NCI-H1930 (cell line): ENCODE measurements at places on chromosomes 7 and 10.

DNA sequence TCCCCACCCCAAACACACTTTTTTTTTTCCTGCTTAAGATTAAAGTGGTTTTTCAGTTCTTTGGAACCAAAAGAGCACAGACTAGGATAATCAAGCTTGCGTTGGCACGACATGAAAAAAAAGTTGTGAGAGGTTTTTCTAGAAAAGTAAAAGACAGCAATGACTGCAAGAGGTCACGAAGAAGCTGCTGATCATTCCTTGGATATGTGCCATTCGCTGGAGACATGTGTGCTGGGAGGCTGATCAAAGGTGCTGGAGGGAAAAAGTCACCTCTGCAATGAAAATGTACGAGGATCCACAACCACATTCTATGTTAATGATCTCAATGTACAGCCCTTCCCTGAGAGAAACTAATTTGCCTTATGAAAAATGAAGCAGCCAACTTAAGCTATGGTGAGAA, 5.4 kb downstream of the AKR1B1 start:
- no peak for DNase-seq

- DNase-seq: no peak
These were observed 274.6 kb upstream of the SMIM30 start for GRCh38 chr7:113392841-113393540.

DNA sequence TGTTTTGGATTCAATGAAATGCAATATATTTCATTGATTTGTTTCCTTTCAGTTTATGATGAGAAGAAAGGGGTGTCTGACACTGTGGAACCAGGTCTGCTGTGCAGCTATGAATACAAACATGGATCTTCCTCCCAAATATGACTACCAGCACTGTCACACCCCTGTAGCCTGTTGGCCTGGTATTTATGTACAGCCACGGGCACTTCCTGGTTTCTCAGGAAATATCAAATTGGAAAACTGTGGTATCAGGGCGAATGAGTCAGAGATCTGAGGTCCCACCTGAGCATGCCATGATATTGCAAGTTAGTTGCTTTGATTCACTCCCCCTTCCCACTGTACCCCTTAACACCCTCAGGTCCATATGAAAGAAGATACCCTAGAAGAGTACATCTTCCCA, 87.8 kb downstream of the DNMBP start:
- no peak for DNase-seq

- DNase-seq: no peak
These were observed 74.4 kb downstream of the MEST start for GRCh38 chr7:130566168-130566897.

GRCh38 chr7:86598721-86599120, 45.0 kb upstream of the GRM3 start:
- DNase-seq: no peak

DNA sequence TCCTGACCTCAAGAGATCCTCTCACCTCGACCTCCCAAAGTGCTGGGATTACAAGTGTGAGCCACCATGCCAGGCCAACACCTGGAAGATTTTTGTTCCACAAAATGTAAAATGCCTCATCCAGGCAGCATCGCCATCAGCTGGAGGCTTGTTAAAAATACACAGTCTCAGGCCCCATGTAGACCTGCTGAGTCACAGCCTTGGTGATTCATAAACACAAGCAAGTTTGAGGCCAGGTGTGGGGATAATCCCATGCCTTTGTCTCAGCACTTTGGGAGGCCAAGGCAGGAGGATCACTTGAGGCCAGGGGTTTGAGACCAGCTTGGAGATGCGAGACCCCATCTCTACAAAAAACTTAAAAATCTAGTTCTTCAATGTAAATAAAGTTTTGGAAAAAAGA, 49.1 kb upstream of the FOXK1 start:
- DNase-seq: no peak

DNA sequence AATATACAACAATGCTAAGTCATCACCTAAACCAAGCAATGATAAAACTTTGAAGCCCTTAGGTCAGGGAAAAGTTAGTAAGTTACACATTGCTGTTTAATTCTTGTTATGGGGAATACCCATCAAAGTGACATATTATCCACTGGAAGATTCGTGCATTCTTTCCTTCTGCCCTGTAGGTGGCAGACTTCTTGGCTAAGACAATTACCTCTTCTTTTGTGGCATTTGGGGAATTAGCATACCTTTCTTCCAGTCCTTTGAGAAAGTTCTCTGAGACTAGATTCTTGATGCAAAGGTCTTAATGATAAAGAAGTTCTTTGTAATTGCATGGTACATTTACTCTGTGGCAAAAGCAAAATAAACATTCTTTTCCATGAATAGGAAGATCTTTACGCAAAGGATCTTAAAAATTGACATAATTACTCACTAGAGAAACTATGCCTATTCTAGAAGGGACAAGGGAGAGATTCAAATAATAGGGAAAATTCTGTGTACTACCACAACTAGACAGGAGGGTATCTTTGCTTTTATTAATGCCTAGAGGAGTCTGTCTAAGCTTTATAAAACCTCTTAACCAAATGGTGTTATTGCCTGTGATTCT, 395.9 kb downstream of the GRM8 start:
- peak; percentile 3 for DNase-seq

DNA sequence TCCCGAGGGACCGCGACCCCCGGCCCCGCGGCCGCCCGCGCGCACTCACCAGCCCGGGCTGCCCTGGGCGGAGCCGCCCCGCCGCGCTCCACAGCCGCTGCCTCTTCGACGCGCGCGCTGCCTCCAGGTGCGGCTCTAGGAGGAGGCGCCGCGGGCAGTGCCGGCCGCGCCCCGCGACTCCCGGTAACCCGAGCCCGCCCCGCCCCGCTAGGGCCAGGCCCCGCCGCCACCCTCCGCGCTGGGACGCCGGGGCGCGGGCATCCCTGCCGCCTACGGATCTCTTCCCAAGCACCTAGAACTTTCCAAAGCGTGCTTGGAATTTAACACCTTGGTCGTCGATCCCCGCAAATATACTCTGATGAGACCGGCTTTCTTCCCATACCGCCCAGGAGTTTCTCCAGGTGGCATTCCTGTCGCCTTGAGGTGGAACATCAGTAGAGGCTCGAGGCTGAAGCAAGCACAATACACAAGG, at the start of gene SLC26A5:
TSS of gene SLC26A5 (minus strand) at position 159 of the 472 bp plus-strand sequence. CDS start 24,693 bp downstream, outside the sequence.
- DNase-seq: peak; percentile 18

GRCh38 chr7:24757353-24758275, at the start of gene GSDME:
TSS of gene GSDME (minus strand) at chr7:24757464. CDS start at chr7:24749774, 7,690 bp downstream.
- no peak for DNase-seq

DNA sequence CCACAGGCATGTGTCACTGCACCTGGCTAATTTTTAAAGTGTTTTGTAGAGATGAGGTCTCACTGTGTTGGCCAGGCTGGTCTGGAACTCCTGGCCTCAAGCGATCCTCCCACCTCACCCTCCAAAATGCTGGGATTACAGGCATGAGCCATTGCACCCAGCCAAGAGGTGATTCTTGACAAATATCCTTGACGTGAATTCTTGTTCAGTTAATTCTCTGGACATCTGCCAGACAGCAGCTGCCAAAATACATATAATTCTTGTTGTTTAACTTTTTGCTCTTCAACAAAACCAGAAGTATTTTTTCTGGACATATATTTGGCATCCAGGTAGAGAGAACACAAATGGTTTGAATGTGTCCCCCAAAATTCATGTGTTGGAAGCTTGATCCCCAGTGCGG, 3.2 kb downstream of the ACADSB start:
- DNase-seq: no peak

DNA sequence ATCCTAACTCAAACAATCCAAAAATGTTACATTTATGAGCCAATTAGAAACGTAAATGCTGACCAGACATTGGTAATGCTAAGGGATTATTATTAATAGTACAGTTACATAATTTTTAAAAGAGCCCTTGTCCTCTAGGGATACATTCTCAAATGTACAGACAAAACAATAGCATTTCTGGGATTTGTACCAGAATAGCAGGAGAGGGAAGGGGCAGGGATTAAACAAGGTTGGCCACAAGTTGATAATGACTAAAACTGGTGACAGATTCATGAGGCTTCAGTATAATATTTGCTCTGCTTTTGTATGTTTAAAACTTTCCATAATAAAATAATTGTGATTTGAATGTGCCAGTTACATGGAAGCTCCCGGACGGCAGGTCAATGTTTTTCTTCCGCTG, 27.0 kb downstream of the HSPA12A start:
- no peak for DNase-seq

DNA sequence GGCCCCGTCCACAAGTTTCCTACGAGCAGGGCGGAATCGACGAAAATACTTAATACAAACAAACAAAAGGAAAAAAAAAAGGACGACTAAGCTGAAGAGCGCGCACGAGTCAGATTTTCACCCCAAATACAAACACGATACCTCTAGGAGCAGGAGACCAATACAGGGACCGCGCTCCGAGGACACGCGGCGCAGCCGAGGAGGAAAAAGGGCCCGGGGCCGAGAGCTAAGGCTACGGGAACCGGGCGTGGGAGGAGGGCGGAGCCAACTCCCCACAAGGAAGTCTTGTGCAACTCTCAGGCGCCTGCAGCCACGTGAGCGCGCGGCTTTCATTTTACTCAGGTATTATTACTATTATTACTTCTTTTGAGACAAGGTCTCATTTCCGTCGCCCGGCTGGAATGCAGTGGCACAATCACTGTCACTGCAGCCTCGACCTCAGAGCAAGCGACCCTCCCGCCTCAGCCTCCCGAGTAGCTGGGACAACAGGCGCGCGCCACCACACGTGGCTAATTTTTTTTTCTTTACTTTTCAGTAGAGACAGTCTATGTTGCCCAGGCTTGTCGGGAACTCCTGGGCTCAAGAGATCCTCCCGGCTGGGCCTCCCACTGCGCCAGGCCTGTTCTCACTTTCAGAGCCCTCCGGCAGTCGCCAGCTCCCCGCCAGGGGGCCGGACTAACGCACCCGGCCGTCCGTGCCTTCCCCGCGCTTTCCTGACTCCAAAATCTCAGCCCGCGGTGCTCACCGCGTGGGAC, 1.2 kb downstream of the HNRNPF start:
- DNase-seq: no peak

- DNase-seq: no peak
These were observed 15.6 kb downstream of the ELN start for GRCh38 chr7:74043523-74043951.

- peak; percentile 7 for DNase-seq
These were observed 1.3 kb downstream of the MBLAC1 start for GRCh38 chr7:100127866-100128636.

- DNase-seq: no peak
These were observed 38.2 kb upstream of the PPIF start for GRCh38 chr10:79308969-79309665.

DNA sequence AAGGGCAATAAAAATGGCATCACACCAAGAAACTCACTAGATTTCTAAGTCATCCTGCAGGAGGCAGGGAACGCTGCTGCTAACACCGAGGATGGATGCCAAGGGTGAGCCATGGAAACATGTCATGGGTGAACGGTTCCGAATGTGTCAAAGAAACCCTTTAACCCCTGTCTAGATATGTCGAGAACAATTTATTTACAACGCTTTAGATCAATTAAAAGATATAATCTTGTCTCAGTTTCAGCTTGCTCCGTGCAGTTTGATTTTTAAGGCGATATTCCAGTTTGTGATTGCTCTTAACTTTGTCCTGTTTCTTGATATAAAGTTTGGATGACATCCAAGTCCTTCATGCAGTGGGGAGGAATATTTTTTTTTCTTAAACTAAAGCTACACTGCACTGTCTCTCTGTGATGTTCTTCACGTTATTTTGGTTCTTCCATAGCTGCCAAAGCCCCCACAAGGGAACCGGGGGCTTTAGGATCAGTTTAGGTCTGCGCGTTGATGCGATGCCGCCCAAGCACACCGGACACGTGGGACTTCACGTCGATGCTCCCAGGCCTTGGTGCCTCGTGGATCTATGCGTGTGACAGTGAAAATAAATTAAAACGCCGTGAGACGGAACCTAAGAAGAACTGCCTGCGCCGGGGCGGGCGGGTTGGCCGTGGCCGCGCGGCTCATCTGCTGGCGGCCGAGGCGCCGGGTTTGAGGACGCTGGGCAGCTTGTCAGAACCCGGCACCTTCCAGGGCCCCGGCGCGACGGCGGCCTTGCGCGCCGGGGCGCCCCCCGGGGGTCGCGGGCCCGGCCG, 220.3 kb downstream of the PHTF2 start:
- DNase-seq: peak; percentile 10

DNA sequence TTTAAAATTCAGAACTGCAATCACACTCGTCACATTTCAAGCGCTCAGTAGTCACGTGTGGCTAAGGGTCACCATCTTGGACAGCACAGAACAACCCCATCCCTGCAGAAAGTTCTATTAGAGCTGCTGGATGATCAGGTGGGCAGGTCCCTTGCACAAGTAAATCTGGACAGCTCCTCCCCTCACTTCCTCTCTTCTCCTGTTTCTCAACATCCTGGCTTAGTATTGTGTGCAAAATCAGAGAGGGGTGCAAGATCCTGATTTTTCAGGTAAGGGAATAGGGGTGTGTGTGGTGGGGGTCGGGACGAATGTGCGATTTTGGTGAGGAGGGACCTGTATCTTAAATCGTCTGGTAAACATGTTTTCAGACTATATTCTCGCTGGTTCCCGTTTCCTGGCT, at the start of gene GIMAP4:
TSS of gene GIMAP4 (plus strand) at position 222 of the 400 bp plus-strand sequence. CDS start 2,512 bp downstream, outside the sequence.
- no peak for DNase-seq

GRCh38 chr7:35967366-35968139, 166.7 kb downstream of the SEPTIN7 start:
- DNase-seq: no peak

- DNase-seq: no peak
These were observed 167.4 kb downstream of the TMEM26 start for GRCh38 chr10:61285749-61286148.
